ENCODE measurements at places on chromosomes 1 and 21. TPM values are rescaled to one million over a fixed set of nuclear protein-coding genes. Genes with fewer than 3 reads are reported as not detected.

DNA sequence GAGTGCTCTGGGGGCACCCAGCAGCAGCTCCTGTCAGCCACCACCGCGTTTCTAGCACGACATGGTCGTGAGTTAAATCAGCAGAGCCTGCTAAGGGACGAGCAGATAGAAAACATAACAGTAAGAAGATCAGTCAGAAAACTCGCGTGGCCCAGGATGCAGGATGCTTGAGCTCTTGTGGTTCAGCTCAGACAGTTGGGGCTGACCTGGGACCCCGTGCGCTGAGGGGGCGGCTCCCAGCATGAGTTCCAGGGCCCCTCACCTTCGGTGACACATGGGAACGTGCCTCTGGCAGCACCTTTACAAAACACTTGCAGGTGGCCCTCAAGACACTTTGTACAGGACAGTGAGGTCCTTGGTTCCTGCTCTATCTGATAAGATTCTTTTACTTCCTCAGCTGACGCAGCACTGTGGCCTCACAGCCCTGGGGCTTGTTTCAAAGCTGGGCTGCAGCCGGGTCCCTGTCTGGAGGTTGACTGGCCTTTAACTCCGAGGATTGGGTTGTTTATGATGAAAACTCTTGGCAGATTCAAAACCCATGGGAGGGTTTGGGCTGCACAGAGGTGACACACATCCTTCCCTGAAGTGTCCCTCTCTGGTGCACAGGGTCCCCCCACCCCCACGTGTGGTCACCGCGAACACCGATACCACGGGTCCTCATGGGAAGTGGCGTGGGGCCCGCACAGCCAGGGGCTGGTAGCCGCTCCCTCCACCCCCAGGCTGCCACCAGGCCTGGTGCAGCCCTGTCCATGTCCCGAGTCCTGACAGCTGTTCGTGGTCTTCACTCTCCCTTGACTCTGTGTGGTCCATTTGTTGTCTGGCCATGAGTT is 65.3 kb upstream of the COL6A1 start:
- no peak for DNase-seq

DNA sequence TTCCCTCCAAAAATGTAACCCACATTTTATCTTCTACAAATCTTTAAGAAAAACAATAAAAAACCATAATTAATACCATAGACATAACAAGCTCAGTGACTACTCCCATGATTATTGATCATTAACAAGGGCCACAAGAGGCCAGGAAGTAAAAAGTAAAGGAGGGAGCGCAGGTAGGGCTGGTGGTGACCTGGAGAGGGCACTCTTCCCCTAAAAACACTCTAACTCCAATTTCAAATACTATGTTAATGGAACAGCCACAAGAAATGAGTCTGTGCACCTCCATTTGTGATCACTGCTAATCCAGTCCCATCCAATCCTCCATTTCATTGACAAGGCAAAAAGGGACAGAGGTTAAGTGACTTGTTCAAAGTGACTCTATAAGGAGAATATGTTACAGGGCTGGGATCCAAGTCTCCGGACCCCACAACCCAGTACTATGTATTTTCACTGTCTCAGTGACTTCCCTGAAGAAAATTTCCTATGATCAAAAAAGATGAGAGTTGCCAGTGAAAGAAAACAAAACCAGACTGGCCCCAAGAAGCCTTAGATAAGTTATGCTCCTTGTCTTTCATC is 41.2 kb upstream of the CFAP298 start:
- no peak for DNase-seq

- DNase-seq, result no peak
These were observed 22.6 kb downstream of the NPL start for GRCh38 chr1:182811975-182812722.

GRCh38 chr1:41152622-41153044 is 89.5 kb downstream of the SCMH1 start:
- no peak for DNase-seq

DNA sequence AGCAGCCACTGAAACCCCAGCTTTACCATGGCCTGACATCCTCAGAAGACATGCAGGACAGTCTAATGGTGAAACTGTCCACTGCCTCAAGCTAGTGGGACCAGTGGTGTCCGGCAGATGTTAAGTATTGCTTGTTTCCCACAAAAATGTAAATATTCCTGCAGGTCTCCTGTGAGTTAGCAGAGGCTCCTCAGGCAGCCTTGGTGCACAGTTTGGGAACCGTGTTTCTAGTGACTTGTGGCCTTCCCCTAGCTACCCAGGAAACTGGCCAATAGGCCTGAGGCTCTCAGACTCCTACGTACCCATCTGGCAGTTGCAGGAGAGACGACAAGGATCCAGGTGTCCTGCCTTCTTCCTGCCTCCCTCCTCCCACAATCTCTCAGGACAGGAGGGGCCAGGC is 142.4 kb downstream of the CAMTA1 start:
- no peak for DNase-seq

DNA sequence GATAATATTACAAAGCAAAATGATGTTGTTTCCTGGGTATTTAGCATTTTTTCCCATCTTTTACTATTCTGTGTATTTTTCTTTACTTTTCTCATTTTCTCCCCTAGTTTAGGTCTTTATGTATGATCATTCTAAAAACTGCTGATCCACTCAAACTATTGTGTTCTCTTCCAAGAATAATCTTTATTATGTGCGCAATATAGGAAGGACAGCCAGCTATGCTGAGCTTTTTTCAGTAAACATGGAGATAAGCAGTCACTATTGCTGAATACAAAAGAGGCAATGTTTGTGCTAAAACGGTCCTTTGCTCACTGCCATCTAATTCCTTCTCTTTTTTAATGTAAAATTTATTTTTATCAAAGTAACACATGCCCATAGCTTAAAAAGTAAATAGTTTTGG is 6.7 kb upstream of the PTBP2 start:
- DNase-seq, result no peak

- DNase-seq, result no peak
These were observed 1.7 kb downstream of the WASF2 start for GRCh38 chr1:27487966-27488884.

- no peak for DNase-seq
These were observed 31.6 kb upstream of the SLC5A9 start for GRCh38 chr1:48190881-48191280.

DNA sequence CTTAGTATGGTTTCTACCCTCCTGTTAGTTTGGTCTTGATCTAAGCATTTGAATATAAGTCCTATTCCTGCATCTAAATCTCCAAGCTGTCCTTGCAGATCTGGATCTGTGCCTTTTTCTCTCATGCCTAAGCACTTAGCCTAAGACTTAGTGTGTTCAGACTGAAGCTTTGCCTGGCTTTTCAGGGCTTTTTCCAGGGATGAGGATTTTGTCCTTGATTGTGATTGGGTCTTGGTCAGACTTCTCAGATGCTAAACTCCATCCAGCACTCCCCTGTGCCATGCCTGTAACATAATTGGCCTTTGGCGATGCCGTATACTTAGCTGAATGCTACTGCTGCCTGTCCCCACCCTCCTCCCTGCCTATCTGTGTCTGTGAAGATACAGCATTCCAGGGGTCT is 98.1 kb upstream of the NRIP1 start:
- no peak for DNase-seq

DNA sequence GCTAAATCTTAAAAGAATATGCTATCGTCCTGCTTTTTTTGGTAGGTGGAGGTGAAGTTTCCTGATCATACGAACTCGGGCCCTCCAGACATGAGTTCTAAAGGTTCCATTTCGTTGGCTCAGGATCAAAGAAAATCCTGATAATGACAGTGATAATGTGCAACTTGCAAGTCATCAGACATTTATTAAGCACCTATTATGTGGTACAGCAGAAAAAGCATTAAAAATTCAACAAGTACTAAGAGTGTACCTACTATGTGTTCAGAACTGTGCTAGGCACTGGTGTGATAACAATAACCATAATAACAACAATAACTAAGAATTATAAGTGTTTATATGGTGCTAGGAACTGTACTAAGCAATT is 3.9 kb upstream of the IER5 start:
- no peak for DNase-seq

DNA sequence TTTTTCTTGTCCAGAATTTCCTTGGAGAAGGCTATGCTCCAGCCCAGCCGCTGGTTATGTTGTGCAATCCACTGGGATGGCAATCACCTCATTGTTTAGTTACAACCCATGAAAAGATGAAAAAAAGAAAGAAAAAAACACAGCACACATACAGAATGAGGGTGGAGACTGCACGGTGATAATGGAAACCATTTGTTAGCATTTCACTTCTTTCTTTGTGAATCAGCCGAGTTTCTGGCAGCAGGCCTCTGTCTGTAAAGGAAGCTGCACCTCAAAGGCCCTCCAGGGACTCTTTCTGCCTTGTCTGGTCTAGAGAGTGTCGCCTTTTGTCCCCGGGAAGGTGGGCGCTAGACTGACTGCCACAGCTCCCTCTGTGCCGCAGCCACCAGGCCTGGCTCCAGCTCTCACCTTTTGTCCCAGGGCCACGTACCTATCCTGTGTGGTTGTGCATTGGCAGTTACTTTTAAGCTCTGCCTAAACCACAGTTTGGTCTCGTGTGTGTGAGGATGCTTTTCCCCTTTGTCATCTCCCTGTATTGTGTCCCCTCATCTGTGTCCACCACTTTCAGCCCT is 35.6 kb downstream of the NGF start:
- no peak for DNase-seq

DNA sequence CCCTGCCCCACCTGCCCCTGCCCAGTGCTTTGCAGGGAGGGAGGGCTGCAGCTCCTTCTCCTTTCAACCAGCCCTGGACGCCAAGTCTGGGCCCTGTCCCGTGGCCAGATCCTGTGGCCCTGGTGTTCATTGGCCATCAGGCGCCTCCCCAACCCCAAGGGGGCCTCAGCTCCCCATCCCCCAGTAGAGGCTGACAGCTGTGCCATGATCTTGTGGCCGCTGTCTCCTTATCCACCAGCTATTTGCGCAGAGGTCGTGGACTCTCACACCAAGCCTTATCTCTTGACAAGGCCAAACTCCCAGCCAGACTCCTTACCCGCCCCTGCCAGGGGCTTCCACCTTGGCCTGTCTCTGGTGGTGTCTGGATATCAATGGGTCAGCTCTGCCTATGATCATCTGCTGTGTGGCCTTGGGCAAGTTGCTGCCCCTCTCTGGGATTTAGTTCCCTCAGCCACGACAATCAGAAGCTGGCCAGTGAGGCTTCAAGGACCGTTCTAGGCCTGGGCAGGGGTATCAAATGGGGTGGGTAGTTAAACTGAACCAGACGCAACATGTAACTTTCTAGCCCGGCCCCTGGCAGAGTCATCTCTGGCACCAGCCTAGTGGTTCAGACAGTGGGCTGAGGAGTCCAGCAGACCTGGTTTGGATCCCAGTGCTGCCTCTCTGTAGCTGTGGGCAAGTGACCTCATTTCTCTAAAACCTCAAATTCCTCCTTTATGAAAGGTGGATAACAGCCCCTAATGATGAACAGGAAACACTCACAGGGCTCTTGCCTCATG is 3.3 kb upstream of the COL8A2 start:
- DNase-seq, result no peak

DNA sequence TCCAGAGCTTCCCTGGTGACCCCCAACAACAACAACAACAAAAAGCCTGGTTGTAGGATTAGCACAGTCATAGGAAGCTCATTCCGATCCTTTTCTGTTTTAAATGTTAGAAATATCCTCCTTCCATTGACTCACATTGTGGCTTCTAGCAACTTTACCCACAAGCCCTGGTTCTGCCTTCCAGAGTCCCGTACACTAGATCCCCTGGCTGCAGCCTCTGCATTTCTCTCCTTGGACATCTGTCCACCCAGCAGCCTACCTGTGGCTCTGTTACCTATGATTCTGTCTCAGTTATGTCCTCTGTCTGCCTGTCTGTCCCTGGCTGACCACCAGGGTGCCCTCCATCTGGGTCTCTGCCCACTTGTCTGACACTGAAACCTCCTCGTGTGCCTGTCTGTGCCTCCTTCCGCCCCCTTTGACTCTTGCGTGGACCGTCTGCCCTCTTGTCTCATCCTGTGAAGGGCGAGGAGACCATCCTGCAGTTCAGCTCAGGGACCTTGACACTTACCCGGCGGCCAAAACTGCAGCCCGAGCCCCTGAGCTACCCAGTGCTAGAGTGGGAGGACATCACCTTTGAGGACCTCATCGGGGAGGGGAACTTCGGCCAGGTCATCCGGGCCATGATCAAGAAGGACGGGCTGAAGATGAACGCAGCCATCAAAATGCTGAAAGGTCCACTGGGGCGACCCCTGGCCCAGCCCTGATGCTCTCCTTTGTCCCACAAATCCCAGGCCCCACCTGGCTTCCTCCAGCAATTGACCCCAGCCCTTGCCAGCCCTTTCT is 16.1 kb downstream of the TIE1 start:
- no peak for DNase-seq

DNA sequence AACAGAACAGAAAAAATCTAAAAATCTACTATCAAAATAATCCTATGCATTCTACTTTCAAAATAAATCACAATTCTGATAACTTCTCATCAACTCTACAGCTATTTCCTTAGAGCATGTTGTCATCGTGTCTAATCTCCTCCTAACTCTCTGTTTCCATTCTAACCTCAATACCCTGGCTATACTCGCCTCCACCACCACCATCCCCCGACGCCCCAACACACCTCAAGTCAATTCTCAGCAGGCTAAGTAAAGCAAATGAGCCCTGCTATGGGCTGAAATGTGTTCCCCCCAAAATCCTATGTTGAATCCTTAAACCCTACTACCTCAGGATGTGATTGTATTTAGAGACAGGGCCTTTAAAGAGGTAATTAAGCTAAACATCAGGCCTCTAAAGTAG is 34.6 kb downstream of the NRDC start:
- no peak for DNase-seq

- DNase-seq, result no peak
These were observed 38.6 kb upstream of the POFUT2 start for GRCh38 chr21:45326169-45326851.

GRCh38 chr1:156135930-156136871 is 17.2 kb upstream of the SEMA4A start:
- DNase-seq, result no peak

- no peak for DNase-seq
These were observed 21.9 kb downstream of the FAM20B start for GRCh38 chr1:179047636-179047997.

- no peak for DNase-seq
These were observed 35.5 kb downstream of the C21orf91 start for GRCh38 chr21:17783481-17784179.

Gene NTPCR
- total RNA-seq, result 49.9 TPM

Gene CD34
- total RNA-seq, result 7.7 TPM

Gene TMEM82
- 16.8 TPM for total RNA-seq

Gene SLAMF1
- total RNA-seq, result 2.2 TPM

Gene OR10K2
- total RNA-seq, result not detected

Gene AVPR1B
- total RNA-seq, result 0.89 TPM

Gene TMED5
- 47.6 TPM for total RNA-seq

Gene ATAD3C
- 1.4 TPM for total RNA-seq

Gene FMO4
- 8.7 TPM for total RNA-seq
